Right lobe of liver (tissue), 6 donors: ENCODE measurements at places on chromosomes 4 and X. TPM values are rescaled to one million over a fixed set of nuclear protein-coding genes. Genes with fewer than 3 reads are reported as not detected.

Gene VMA21
- total RNA-seq, result 12.9 TPM

Gene PAGE1
- not detected for total RNA-seq

Gene TRIML2
- total RNA-seq, result not detected

- no peaks in the 10 kb centered on the region for H3K36me3 ChIP-seq
- no peaks in the 10 kb centered on the region for H3K27me3 ChIP-seq
- H3K4me1 ChIP-seq, result no peaks in the 10 kb centered on the region
Measured at GRCh38 chr4:107117726-107118125, 81.6 kb upstream of the DKK2 start.

DNA sequence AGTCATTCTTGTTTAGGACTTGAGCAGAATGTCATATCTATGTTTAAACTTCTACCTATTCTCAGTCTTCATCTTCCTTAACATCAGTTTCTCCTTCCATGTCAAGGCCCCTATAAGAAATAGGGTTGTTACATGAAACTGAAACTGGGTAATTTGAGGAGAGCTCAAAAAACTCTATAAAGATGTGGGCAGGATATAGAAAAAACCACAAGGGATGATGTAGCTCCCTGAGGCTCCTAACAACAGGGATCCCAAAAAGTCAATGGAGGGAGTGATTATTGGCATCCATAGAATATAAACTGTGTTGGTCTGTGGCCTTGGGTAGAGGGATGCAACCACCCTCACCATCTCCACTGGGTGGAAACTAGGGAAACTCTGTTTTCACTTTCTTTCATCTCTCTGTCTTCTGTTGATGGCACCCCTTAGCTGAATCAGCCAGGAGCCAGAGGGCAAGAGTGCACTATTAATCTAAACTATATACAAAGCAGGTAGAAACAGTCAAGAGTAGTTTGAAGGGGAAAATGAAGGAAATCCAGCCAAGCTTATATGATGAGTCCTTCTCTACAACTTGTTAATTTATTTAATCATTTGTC, 27.6 kb downstream of the C4orf54 start:
- no peak overlapping the region for H3K27ac ChIP-seq
- no peaks in the 10 kb centered on the region for H3K27me3 ChIP-seq

- H3K27me3 ChIP-seq, result no peaks in the 10 kb centered on the region
- no peaks in the 10 kb centered on the region for H3K36me3 ChIP-seq
- no peaks in the 10 kb centered on the region for H3K4me1 ChIP-seq
- H3K4me3 ChIP-seq, result no peak overlapping the region
Measured at GRCh38 chr4:125725957-125726525, 411.3 kb downstream of the FAT4 start.
